ENCODE measurements at places on chromosomes 3 and 15.

GRCh38 chr15:40498418-40498817 is 27.6 kb downstream of the CHST14 start:
- DNase-seq = no peak

GRCh38 chr3:187102073-187102634 is 37.1 kb downstream of the RPL39L start:
- no peak for DNase-seq

- DNase-seq = no peak
Measured at GRCh38 chr3:197136744-197137143, 107.1 kb upstream of the MELTF start.

DNA sequence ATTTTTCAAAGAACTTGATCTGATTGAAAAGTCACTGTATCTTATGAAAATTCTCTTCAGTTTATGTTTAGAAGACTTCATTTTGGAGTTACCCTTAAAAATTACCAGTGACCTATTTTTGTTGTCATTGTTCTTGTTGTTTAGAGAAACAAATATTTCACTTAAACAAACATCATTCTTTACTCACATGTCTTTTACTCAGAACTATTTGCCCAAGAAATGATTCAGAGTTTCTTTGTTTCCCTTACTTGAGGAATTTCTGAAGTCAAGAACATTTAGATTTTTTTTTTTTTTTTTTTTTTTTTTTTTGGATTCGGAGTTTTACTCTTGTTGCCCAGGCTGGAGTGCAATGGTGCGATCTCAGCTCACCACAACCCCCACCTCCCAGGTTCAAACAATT is 259.6 kb upstream of the UBE2E1 start:
- no peak for DNase-seq

All from T47D (cell line).